ENCODE measurements at places on chromosomes 16 and 17. TPM values are rescaled to one million over a fixed set of nuclear protein-coding genes. Genes with fewer than 3 reads are reported as not detected.

The ABCA10 gene
- total RNA-seq: 0.06 TPM

The BIRC5 gene
- 105 TPM for total RNA-seq

The FA2H gene
- 39.3 TPM for total RNA-seq

The GSG1L gene
- not detected for total RNA-seq

The CARD14 gene
- 0.22 TPM for total RNA-seq

The TGFB1I1 gene
- total RNA-seq: 54.3 TPM

The AGRP gene
- not detected for total RNA-seq

The B3GNT9 gene
- total RNA-seq: 9.9 TPM

The TMEM235 gene
- total RNA-seq: not detected

The PLA2G10 gene
- total RNA-seq: 0.37 TPM

The ATP2A1 gene
- total RNA-seq: 1.4 TPM

The NEURL4 gene
- total RNA-seq: 33.7 TPM
